ENCODE measurements at places on chromosomes 7 and 10. TPM values are rescaled to one million over a fixed set of nuclear protein-coding genes. Genes with fewer than 3 reads are reported as not detected.

GRCh38 chr10:49737474-49738201, 24.5 kb downstream of the OGDHL start:
- DNase-seq: no peak
- no peak overlapping the region for H3K27ac ChIP-seq
- H3K4me3 ChIP-seq: no peak overlapping the region
- H3K4me1 ChIP-seq: no peaks in the 10 kb centered on the region

GRCh38 chr7:44415047-44415446, 75.4 kb downstream of the NUDCD3 start:
- DNase-seq: no peak
- H3K4me3 ChIP-seq: no peak overlapping the region
- no peaks in the 10 kb centered on the region for H3K27me3 ChIP-seq
- no peak overlapping the region for H3K27ac ChIP-seq
- peaks cover 9% of the 10 kb centered on the region for H3K4me1 ChIP-seq

DNA sequence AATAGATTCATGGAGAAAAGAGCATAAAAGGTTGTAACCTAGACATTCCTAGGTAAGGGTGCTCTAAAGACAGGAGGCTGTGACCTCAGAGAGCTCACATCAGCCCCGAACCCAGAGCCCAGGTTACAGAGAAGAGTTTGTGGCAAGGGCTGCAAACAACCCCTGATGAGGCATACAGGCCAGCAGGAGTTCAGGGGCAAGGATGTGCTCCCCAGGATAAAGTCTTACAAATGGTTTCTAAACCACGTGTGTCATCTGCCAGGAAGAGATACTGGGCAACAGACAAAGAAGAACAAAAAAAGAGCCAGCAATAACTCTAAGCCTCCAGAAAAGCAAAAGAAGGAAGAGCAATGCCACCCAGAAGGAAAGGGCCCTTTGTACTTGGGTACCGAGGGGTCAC, 27.7 kb downstream of the NCAPG2 start:
- H3K36me3 ChIP-seq: peaks cover 30% of the 10 kb centered on the region
- H3K4me3 ChIP-seq: no peak overlapping the region
- H3K4me1 ChIP-seq: no peaks in the 10 kb centered on the region
- no peaks in the 10 kb centered on the region for H3K27me3 ChIP-seq

GRCh38 chr7:45080958-45081669, 7.7 kb downstream of the NACAD start:
- no peak overlapping the region for H3K27ac ChIP-seq
- H3K4me3 ChIP-seq: no peak overlapping the region
- H3K36me3 ChIP-seq: no peaks in the 10 kb centered on the region
- peaks cover 6% of the 10 kb centered on the region for H3K4me1 ChIP-seq
- no peaks in the 10 kb centered on the region for H3K27me3 ChIP-seq
- DNase-seq: no peak

DNA sequence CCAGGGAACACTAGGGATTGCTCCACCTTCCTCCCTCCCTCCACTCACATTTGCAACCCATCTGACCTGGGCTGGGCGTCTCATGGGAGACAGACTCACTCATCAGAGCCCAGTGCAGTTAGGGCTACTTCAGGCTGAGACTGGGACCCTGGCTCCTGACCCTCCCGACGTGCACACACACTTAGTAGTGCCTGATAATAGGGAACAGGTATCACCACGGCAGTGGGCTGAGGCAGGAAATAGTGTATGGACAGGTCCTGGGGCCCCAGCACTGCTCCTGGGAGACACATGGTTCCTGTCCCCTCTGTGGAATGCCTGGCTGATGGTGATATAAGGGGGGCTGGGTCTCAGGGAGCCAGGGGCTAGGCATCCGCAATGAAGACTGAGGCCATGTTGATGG, 14.3 kb downstream of the AQP1 start:
- H3K4me1 ChIP-seq: peaks cover 11% of the 10 kb centered on the region
- no peak overlapping the region for H3K27ac ChIP-seq
- no peak overlapping the region for H3K4me3 ChIP-seq
- DNase-seq: no peak
- no peaks in the 10 kb centered on the region for H3K27me3 ChIP-seq

GRCh38 chr10:89351412-89351779, 23.6 kb downstream of the IFIT3 start:
- H3K4me1 ChIP-seq: peaks cover 25% of the 10 kb centered on the region
- H3K27ac ChIP-seq: peak overlapping the region; percentile 35
- H3K4me3 ChIP-seq: peak overlapping the region; percentile 19

DNA sequence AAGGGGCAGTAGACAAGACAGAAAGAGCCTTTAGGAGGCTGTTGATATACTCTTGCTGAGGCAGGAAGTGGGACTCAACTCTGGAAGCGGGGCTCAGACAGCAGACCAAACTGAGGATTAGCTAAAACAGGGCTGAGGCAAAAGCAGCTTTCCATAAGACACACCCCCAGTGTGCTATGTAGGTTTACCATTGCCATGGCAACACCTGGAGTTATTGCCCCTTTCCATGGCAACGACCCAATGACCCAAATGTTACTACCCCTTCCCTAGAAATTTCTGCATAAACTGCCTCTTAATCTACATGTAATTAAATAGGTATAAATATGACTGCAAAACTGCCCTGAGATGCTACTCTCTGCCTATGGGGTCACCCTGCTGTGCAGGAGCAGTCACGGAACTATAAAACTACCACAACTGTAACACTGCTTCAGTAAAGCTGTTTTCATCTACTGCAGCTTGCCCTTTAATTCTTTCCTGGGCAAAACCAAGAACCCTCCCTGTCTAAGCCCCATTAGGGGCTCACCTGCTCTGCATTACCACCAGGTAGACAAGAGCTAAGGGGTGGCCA, 348.4 kb upstream of the PODXL start:
- no peak overlapping the region for H3K4me3 ChIP-seq
- H3K36me3 ChIP-seq: no peaks in the 10 kb centered on the region
- H3K4me1 ChIP-seq: no peaks in the 10 kb centered on the region
- no peak for DNase-seq
- H3K27ac ChIP-seq: no peak overlapping the region
- H3K27me3 ChIP-seq: 0 out of 2 replicates have a peak, but pooled peaks cover 2% of the 10 kb centered on the region

GRCh38 chr7:104271948-104272347, 56.5 kb upstream of the LHFPL3 start:
- H3K4me1 ChIP-seq: no peaks in the 10 kb centered on the region
- no peak overlapping the region for H3K4me3 ChIP-seq
- H3K27me3 ChIP-seq: peaks cover 13% of the 10 kb centered on the region
- no peak for DNase-seq

- H3K4me3 ChIP-seq: no peak overlapping the region
- H3K27ac ChIP-seq: no peak overlapping the region
- H3K4me1 ChIP-seq: no peaks in the 10 kb centered on the region
- no peaks in the 10 kb centered on the region for H3K36me3 ChIP-seq
- H3K27me3 ChIP-seq: no peaks in the 10 kb centered on the region
These were observed 494.9 kb upstream of the AKR1E2 start for GRCh38 chr10:4331150-4331549.

DNA sequence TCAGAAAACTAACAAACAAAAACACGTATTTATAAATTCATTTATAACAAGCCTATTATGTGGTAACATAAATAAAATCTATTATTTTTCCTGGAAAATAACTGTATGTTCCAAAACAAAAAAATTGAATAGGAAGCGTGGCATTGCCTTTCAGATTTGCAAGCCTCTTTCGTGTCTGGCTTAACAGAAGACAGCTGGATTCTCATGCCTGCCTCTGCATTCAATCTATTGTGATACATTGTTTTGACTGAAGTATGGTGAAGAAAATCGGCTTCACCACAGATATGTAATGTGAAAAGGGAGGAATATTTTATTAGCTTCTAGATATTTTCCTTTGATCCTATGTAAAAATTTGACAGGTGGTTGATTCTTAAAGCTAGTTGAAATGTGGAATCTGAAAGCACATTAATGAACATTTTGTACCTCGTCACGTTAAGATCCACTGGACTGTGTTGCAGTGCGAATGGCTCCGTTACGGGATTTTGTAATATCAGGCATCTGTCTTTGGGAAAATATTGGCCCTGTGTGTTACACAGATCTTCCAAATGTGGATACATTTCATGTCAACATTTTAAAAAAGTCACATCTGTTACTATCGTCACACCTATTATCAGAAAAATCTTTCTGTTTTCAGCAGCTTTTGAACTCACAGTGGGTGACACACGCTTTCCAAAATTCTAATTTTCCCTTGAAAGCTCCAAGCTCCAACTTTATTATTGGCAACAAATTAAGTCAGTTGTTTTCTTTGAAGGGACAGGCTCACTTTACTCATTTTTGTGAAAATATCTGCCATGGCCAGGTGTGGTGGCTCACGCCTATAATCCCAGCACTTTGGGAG, 26.2 kb downstream of the PALD1 start:
- H3K27me3 ChIP-seq: no peaks in the 10 kb centered on the region
- no peaks in the 10 kb centered on the region for H3K4me1 ChIP-seq
- no peaks in the 10 kb centered on the region for H3K36me3 ChIP-seq
- H3K4me3 ChIP-seq: no peak overlapping the region

DNA sequence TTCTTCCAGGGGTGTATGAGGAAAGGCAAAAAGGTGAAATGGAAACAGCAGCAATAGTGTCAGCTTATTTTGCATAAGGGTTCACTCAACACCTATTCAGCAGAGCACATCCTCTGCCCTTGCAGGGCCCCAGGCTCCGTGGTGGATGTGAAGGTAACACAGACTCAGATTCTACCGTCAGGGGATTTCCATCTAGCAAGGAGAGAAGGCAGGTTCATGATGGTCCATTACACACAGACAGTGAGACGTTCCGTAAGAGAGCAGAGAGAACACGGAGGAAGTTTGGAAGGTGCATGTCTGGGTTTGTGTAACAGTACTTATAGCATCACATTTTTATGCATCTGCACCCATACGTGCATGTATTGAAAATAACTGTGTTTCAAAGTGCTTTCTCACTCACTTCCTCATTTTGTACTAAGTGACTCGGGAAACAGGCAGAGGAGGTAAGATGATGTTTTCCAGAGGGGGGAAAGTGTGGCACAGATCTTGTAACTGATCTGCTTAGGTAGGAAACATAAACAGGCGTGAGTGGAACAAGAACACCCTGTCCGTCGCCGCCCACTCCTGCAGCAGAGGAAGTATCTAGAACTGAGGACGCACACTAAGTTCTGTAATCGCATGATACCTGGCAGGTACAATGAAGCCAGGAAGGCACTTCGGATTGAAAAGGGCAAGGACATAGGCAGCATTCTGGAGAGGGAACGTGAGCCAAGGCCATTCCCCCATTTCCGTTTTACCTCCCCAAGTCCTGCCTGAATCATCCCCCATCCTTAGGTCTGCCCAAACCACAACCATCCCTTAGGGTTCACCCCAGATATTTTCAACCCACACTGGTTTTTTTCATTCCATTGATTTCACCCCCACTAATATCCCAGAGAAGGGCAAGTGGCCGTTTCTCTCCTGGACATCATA, 1.0 kb upstream of the ENO4 start:
- H3K4me1 ChIP-seq: peaks cover 11% of the 10 kb centered on the region
- DNase-seq: no peak
- H3K36me3 ChIP-seq: no peaks in the 10 kb centered on the region
- H3K4me3 ChIP-seq: peak overlapping the region; percentile 88

DNA sequence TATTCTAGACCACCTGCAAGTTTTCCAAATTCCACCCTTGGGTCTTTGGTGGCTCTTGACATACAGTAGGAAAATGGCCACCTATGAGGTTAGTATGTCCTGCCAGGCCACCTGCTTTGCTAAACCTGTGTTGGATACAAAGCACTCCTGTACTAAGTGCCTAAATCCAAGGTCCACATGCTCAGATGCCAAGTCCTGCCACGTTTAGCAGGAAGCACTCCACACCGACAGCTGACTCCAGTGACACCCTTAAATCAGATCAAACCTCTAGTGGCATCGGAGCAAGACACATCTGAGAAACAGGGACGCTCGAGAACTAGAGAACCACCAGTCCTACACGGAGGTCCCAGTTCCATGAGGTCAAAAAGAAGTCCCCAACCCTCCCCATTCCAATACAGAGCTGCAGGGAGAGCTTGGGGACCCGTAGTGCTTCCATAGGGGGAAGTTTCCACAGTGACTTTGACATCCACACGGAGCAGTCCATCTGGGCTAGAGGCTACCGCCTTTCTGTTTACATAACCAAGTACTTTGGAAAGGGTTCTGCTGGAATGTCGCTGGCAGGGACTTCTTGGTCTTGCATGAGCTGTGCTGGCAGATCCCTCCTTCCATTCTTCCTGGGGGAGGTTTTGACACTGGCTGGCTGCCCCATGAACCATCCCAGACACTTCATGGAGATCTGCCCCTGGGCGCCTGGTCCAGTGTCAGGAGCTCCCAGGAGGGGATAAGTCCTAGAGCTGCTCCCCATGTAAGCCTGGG, 290.6 kb downstream of the PRPF18 start:
- 0 out of 2 replicates have a peak, but pooled peaks cover 4% of the 10 kb centered on the region for H3K27me3 ChIP-seq
- DNase-seq: no peak
- H3K4me3 ChIP-seq: no peak overlapping the region
- H3K36me3 ChIP-seq: no peaks in the 10 kb centered on the region
- H3K4me1 ChIP-seq: no peaks in the 10 kb centered on the region

DNA sequence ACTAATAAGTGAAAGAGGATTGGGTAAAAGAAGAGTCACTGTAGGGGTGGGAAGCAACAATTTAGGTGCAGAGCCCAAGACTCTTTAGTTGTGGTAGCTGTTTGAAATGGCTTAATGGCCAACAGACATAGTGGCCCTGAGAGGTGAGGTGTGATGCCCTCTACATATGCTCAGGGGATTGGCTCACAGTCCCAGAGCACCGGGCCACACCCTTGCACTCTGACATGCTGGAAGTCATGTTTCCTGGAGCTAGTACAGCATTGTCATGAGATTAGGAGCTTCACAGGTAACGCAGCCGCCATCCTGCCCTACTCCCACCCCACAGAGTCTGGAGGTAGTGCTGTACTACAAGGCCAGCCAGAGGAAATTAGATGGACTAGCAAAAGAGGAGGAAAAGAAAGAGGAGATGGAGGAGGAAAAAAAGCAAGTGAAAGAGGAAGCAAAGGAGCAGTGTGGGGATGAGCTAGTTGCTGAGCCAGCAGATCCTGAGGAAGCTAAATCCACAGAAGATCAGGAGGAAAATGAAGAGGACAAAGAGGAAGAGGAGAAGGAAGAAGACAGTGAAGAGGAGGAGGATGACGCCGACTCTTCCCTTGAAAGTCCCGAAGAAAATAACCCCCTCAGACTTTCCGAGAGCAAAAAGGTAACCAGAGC, 14.8 kb upstream of the FLNC start:
- H3K27ac ChIP-seq: no peak overlapping the region
- no peak overlapping the region for H3K4me3 ChIP-seq
- H3K4me1 ChIP-seq: peaks cover 6% of the 10 kb centered on the region
- no peak for DNase-seq

DNA sequence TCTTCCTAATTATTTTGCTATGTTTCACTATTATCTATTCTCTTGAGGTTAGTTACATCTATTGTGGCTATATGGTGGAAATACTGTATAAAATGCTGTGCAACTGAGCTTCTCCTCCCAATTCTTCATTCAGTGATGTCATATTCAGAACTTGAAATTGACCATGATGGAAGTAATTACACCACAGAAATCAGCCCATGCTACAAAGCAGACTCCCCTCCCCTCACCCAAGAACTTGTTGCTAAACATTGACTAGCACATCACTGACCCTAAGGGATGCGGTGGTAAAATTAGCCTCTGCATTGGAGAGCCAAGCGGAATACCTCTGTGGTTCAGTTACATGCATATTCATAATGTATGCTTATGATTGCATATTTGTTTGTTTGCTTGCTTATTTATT, 8.8 kb downstream of the CALD1 start:
- no peaks in the 10 kb centered on the region for H3K27me3 ChIP-seq
- no peaks in the 10 kb centered on the region for H3K4me1 ChIP-seq
- H3K36me3 ChIP-seq: no peaks in the 10 kb centered on the region
- DNase-seq: no peak

The NPFFR1 gene
- 0.02 TPM for total RNA-seq

The TMEM243 gene
- 23.3 TPM for total RNA-seq

The VWDE gene
- total RNA-seq: 13.7 TPM

The SLIT1 gene
- total RNA-seq: 0.42 TPM

The AKR1C1 gene
- 2.1 TPM for total RNA-seq

The BUB3 gene
- 271 TPM for total RNA-seq

The VENTX gene
- not detected for total RNA-seq

The TRDMT1 gene
- total RNA-seq: 8.6 TPM
